ENCODE measurements at places on chromosomes 11 and 22.

DNA sequence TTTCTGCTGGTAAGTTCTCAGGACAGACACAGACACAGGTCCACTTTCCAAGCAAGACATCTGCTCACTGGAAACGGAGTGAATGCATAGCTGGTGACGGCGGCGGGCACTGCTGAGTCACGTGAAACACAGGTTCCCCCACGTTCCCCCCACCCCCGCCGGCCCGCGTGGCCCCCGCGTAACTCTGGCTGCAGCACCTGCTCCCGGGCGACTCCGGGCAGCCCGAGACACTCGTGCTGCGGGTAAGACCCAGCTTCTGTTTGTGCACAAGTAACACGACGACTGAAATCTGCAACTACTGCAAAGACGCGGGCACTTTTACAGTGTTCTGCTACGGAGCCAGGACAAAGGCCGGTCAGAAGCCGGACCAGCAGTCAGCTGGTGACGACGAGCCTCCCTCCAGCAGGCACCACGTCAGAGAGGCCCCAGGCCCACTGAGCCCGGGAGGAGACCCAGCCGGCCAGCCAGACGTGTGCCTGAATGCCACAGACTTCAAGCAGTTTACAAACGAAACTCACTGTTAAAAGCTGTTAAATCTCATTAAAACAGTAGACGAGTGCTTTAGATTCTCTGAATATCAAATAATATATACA lies 12.9 kb upstream of the ARFGAP3 start:
- DNase-seq: no peak

DNA sequence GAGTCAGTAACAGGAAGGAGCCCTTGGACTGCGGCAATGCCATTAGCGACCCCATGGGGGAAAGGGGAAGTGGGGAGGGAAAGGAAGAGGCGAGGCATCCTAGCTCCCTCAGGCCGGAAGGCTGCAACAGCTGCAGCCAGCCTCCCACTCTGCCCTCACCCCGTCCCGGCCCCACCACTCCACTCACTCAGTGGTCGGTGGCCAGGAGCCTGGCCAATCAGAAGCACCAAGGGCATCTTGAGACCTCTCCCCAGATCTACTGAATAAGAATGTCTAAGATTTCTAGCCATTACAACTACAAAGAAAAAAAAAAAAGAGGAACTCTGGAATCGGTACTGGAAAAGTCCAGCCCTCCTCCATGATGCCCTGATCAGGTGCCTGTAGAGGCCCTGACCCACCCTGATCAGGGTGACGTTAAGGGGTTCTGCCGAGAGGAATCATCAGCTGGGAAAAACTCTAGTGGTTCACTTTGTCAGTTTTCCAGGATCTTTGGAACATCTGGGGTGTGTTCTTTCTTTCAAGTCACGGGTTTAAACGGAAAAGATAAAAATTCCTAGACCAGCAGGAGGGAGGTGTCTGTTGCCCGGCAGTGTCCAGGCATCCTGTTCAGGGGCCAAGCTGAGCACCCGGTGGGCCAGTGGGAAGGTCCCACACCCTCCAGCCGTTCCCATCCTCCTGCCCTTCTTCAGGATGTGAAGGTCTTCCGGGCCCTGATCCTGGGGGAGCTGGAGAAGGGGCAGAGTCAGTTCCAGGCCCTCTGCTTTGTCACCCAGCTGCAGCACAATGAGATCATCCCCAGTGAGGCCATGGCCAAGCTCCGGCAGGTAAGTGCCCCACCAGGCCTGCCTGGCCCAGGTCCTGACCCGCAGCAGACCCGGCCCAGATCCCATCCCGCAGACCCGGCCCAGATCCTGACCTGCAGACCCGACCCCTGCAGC lies 14.4 kb downstream of the OAF start:
- DNase-seq: no peak

- DNase-seq: no peak
Observed at GRCh38 chr11:64400102-64400501, 41.1 kb downstream of the RPS6KA4 start.

- peak; percentile 8 for DNase-seq
Observed at GRCh38 chr22:49008682-49009235, 818.9 kb downstream of the BRD1 start.

GRCh38 chr11:116702772-116703385 lies 69.9 kb downstream of the BUD13 start:
- no peak for DNase-seq

DNA sequence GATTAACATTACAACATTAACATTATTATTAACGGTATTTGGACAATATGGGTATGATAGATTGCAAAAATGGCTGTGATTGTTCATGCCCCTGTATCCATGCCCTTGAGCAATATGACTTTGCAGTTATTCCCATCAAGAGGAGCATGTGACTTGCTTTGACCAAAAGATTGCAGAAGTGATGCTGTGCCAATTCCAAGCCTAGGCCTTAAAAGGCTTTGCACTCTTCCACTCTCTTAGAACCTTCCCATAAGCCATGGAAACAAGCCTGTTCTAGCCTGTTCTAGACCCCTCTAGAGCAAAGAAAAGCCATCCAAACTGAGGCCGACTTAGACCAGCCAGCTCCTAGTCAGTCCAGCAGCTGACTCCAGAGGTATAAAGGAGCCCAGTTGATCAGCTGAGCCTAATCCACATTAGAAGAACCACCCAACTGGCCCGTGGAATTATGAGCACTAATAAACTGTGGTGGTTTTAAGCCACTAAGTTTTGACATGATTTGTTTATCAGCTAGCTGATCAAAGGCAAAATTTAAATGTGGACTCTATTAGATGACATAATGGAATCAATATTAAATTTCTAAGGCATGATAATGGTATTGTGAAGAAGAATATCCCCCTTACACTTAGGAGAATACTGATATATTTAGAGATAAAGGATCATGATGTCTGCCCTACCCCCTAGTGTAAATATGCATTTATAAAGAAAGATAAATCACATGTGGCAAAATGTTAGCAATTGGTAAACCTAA lies 28.6 kb downstream of the RAB30 start:
- no peak for DNase-seq

DNA sequence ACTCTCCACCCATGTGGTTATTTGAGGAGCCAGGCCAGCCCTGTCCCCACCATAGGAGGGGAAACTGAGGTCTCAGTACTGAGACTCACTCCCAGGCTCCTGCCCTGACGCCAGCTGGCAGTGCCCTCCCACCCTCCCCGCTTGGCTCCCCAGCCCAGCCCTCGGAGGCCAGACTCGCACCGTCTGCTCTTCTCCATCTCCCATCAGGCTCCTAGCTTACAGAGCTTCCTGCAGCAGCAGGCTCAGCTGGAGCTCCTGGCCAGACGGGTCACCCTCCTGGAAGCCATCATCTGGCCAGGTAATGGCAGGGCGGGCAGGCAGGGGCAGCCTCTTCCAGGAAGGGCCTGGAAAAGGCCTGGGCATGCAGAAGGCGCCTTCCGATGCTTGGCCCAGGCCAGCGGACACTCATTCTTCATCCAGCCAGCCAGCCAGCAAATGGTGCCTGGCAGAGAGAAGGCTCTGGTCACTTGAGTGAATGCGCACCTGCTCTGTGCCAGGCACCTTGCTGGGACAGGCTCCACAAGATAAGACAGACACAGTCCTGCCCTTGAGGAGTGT lies 12.6 kb downstream of the RHBDD3 start:
- no peak for DNase-seq

GRCh38 chr22:17583151-17583550 lies 19.9 kb downstream of the SLC25A18 start:
- no peak for DNase-seq

GRCh38 chr11:88179141-88179540 lies 3.9 kb upstream of the RAB38 start:
- peak; percentile 53 for DNase-seq

DNA sequence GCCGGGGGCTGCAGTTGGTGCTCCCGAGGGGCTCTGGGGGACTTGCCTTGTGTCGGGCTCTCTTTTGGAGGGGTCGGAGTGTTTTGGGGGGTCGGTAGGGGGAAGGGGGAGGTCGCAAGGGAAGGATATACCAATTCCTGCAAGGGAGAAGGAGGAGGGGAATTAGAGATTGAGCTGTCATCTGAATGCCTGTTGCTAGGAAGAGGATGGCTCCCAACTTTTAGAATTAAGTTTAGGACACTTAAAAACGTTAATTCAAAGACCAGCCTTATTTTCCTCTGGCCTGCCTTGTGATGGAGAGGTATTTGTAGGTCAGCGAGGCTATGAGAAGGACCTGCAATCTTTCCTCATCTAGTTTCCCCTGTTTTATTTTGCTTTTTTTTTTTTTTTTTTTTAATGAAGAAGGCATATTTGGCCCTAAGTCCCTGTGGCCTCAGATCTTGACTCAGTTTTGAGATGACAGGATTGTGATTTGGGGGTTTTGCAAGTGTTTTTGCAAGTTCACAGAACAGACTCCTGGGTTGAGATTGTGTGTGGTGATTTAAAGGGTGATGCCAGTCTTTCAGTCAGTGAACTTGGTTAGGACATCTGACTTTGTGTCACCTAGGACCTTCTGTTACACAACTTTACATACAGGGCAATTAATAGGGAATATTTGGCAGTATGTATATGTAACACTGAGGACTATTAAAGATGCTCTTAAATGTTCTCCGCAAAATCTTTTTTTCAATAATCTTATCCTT lies 672 bp downstream of the TMEM135 start:
- DNase-seq: no peak

GRCh38 chr11:11620921-11621572 lies 758 bp downstream of the GALNT18 start:
- peak; percentile 40 for DNase-seq

DNA sequence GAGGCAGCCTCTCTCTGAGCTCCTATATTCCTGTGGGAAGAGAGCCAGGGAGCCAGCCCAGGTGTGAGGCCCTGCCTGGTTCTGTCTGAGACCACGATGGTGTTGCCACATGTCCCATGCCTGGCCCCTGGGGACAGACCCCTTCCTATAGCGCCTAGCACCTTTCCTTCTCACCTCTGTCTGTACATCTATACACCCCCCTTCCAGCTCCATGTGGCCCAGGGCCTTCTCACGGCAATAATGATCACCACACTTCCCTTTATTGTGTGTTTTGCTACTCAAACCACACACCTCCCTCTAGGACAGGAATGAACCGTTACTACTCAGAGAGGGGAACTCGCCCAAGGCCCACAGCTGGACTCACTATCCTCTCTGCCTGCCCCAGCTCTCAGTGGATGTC lies 12.8 kb downstream of the CD82 start:
- no peak for DNase-seq

- DNase-seq: no peak
Observed at GRCh38 chr22:27663812-27664211, 137.7 kb downstream of the MN1 start.

DNA sequence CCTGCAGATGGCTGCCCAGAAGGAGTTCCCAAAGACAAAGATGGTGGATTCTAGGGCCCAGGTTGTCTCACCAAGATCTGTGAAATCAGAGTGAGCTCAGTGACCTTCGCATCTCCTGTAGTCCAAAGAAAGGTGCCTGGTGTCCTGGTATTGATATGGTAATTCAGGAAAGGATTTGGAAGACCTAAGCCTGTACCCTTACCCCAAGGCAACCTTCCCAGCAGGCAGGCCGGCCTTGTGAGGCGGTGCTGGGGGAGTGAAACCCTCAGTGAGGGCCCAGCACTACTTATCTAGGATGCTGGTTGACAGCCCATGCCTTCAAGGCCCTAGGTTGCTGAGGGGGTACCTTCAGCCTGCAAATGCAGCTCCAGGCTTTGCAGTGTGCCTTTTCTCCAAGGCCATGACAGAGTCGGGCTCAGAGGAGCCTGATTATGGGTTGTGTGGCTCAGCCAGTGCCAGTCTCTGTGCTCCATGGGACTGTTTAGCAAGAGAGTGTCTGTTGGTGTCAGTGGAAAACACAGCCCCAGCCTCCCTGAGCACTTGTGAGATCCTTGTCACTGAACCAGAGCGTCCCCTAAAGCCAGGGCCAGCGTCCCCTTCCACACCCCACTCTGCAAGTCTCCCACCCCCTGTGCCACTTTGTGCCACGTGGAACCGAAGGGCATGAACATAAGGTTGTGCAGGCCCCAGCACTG lies 72.8 kb upstream of the MYOD1 start:
- no peak for DNase-seq

DNA sequence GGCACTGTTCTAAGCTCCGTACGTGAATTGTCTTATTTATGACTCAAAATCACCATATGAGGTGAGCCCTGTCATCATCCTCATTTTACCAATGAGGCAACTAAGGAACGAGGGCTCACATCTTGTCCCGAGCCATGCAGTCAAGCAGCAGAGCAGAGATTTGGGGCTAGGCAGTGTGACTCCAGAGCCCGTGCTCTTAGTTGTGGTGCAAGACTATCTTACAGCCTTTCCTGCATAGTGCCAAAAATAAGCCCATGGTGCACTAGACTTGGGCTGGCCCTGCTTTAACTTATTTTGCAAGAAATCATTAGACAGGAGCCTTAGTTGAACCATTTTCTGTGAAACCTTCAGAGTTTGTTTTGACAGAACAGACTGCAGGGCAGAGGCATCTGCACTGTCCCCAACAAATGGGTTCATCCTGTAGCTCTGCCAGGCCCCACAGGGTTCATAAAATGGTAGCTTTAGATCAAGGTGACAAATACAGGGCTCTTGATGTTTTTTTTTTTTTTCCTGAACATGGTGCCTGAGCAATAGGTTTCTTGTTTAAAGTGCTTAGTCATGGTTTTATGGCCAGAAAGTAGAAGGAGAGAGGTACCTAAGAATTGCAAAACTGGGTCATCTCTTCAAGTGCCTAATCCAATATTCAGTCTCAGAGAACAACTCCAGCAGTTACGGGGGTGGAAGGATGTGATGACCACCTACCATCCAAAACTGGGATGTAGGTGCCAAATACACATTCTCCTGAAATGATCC lies 56.6 kb downstream of the BMAL1 start:
- no peak for DNase-seq

DNA sequence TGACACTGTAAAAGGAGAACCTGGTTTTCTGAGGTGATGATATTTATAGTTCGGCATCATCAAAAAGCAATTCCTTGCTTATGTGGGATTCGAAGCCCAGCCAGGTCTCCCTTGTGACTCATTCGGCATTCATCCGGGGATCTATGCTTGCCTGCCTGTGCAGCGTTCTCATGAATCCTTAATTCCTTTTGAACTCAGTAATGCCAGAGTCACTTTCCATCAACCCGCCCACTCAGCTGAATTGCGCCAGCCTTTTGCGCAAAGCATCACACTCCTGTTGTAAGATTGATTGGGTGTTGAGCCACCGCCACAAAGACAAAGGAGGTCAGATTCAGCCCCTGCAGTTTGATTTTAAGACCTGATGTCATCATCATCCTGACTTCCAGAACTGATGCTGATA lies 128.6 kb downstream of the SLC17A6 start:
- no peak for DNase-seq

GRCh38 chr11:297586-298405 lies 1.5 kb downstream of the IFITM5 start:
- DNase-seq: peak; percentile 93

DNA sequence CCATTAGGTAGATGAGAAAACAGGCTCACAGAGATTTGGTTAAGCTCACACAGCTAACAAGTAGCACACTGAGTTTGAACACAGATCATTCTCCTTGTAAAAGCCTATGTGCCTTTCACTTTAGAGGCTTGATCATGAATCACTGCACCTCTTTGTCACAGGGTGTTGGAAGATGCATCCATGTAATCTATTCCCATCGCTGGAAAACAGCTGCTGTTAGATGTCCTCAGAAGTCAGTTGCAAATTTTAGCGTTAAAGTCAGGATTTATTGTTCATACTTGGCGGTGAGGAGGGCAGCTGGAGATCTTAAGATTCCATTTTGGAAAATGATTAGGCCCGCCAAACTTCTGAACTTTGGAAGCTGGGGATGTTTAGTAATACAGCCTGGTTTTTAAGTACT lies 2.6 kb downstream of the CNTF start:
- DNase-seq: no peak
